ENCODE measurements at places on chromosomes 12 and 14.

DNA sequence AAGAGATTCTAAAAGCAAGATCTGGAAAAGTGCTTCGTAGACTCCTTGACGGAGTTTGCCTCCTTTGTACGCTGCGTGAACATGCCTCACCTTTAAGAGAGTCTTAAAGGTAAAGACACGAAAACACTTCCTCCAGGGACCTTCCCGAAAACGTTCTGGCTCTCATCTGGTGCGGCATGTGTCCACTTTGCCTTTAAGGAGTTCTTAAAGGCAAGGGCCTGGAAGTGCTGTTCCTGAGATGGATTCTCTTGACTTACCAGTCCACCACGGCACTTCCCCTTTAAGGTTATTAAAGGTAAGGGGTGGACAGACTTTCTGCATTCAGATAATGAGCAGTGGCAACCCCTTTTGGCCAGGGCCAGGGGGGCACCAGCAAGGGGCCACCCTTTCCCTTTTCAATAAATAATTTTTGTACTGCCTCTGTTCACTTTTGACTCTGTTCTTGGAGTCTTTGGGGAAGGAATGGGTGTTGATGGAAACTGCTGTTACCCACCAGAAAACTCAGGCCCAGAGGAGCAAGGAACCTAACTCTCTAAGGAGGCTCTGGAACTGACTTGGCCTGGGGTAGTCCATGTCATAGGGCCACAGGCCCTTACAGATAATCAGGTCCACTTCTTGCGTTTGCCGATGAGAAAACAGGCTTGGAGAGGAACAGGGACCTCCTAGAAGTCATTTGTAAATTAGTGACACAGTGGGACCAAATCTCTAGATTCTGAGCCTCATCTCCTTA, 4.4 kb downstream of the REM2 start:
- DNase-seq: peak; percentile 92

GRCh38 chr14:71121711-71122110, 214.5 kb downstream of the PCNX1 start:
- no peak for DNase-seq

GRCh38 chr12:31954925-31955858, 4.0 kb upstream of the RESF1 start:
- DNase-seq: no peak

DNA sequence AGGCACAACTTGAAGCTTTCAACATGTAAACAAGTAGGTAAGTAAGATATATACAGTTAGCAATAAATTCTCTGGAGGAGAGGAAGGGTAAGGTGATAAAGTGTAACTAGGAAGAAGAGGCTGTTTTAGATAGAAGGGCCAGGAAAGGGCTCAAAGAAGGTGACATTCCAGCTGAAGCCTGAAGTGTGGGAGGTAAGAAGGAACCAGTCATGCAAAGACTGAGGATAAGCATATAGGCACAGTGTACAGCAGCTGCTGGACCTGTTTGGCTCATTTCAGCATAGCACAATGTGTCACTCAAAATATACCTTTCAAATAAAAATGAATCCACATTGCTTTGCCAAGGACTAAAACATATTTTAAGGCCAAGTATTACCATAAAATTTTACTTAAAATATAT, 28.6 kb upstream of the ARL1 start:
- no peak for DNase-seq

- no peak for DNase-seq
These were observed 71.9 kb downstream of the RESF1 start for GRCh38 chr12:32031109-32031508.

DNA sequence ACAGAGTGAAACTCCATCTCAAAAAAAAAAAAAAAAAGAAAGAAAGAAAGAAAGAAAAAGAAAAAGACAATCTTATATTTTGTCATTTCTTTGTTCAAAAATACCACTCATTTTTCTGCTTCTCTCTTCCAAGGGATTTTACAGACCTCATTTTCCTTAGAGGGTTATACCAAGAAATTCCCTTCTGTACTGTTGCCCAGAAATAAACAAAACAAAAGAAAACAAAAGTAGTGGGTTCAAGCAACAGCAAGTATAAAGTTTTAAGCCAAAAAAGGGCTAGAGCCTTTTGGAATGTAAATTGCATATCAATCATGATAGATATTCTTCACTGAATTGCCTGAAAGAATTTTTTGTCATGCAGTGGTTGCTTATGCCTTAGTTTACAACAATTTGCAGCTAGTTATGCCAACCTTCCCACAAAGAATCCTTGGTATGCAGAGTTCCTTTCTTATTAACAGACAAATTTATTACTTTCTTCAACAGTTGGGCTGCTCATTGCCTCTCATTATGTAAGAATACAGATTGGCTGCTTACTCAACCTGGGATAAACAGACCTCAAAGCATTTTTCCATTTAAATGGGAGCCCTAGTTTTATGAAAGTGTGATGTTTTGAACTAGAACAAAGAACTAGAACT, 129.1 kb upstream of the PPFIA2 start:
- DNase-seq: no peak

GRCh38 chr14:94748667-94749347, 21.1 kb downstream of the GSC start:
- DNase-seq: peak; percentile 22
